Fibroblast of lung (primary cell): ENCODE measurements at places on chromosomes 2 and 18. TPM values are rescaled to one million over a fixed set of nuclear protein-coding genes. Genes with fewer than 3 reads are reported as not detected.

DNA sequence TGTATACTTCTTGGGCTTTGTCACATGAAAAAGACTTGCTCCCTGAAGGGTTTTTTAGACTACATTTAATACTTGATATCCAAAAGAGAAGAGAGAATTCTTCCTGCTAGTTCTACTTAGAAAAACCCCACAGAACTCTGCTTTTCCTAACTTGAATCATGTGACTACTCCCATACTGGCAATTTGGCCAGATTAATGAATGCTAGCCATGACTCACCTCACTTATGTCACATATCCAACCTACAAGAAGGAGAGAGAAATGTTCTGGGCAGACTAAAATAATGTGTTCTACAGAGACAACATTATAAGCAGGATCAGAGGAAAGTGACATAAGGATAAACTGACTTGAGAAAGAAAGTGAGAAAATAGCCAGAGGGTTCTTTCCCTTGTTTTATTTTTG, 249.3 kb upstream of the GULP1 start:
- peak; percentile 80 for DNase-seq

- DNase-seq = peak; percentile 69
These were observed 14.1 kb downstream of the MSGN1 start for GRCh38 chr2:17830053-17831034.

GRCh38 chr2:152549423-152549822, 167.8 kb downstream of the PRPF40A start:
- peak; percentile 87 for DNase-seq

- no peak for DNase-seq
These were observed 828.0 kb upstream of the CDH2 start for GRCh38 chr18:29004921-29005320.

- no peak for DNase-seq
These were observed 26.5 kb upstream of the IGFBP2 start for GRCh38 chr2:216606551-216607276.

DNA sequence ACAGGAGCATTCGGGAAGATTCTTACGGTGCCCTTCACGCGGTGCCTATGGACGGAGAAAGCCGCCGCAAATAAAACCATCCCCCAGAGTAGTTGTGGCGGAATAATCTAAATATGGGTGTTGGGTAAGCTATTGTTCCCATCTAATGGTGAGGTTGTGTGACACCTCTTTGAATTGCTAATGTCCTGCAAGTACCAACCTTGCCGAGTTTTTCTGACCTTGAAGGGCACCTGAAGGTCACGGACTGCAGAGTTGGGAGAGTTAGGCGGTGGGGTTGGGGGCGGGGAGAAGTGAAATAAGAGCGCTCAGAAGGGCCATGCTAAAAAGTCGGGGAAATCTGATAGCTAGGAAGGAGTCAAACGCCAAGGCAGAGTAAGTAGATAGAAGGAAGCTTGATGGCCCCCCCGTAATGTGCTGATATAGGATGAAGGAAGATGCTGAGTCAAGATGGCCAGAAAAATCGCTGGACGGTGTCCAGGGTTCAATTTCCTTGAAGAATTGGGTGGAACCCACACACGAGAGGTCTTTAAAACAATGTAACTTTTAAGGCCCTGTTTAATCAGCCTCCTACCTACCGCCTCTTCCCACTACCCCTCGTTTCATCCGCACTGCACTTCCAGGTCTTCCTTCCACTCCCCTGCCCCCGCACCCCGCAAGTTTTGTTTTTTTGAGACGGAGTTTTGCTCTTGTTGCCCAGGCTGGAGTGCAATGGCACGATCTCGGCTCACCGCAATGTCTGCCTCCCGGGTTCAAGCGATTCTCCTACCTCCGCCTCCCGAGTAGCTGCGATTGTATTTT, 600 bp downstream of the KATNAL2 start:
- DNase-seq = peak; percentile 33

DNA sequence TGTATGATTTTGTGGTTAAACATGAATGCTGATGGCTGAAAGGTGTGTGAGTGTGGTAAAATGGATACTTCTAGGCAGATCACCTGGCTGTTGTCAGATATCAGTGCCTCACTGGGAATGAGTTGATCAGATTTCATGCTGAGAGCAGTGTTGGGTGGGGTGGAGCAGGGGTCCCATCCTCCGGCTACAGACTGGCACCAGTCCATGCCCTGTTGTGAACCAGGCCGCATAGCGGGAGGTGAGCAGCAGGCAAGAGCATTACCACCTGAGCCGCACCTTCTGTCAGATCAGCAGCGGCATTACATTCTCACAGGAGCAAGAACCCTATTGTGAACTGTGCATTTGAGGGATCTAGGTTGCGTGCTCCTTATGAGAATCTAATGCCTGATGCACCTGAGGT, 78.7 kb downstream of the GLI2 start:
- no peak for DNase-seq

DNA sequence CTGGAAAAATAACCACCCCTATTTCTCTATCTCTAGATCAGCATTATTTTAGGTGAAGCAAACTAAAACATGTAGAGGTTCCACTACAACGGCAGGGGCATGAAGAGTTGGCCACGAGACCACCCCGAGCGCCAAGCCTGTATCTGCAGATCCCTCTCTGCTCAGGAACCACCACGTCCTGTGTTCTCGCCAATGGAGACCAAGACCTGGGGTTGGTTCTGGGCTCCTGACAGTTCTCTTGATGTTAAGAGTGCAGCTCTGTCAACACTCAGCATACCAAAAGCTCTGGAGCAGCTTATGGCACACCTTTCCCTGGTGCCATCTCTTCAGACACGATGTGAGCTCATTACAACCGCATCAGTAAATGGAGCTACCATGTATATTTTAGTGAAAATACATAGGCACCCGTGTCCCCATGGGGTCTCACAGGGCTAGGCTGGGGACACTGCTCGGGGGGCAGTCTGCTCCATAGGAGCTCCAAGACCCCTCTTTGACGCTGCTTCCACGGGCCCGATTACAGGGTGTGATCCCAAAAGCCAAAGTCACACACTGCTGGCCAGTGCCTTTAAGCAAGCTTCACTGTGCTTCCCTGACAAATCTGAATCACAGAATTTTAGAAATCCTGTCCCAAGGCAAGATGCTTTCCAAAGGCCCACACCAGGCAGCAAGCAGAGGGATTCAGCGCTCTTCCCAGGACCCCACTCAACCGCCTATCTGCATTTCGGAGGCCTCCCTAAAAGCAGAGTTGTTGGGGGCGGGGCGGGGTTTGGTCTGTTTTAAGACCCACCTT, 72.2 kb downstream of the EMILIN2 start:
- DNase-seq = no peak

GRCh38 chr2:3533836-3534235, 14.5 kb upstream of the ADI1 start:
- DNase-seq = no peak

DNA sequence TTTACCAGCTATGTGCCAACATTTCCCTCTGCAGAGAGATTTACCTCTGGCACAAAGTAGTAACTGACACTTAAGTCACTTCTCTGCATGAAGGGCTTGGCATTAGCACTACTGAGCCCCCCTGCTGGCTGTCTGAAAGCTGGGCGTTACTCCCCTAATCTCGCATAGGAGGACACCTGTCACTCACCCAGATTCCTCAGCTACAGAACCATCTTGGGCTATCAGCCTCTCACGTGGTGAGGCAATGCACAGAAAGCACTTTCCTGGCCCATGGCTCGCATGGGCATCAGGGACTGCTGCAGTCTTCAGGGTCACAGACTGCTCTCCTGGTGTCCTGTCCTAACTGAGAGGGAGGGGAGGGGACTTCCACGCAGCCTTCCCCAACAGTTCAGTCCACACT, 12.0 kb downstream of the SERPINE2 start:
- DNase-seq = no peak

Gene MROH2A
- not detected in 2 replicates for total RNA-seq

Gene HRH4
- total RNA-seq = under 0.01 TPM in 2 replicates

Gene TOGARAM2
- total RNA-seq = 0.26 and 0.33 TPM in 2 replicates

Gene SERPINB4
- not detected in 2 replicates for total RNA-seq
